ENCODE measurements at places on chromosomes 2 and 18.

DNA sequence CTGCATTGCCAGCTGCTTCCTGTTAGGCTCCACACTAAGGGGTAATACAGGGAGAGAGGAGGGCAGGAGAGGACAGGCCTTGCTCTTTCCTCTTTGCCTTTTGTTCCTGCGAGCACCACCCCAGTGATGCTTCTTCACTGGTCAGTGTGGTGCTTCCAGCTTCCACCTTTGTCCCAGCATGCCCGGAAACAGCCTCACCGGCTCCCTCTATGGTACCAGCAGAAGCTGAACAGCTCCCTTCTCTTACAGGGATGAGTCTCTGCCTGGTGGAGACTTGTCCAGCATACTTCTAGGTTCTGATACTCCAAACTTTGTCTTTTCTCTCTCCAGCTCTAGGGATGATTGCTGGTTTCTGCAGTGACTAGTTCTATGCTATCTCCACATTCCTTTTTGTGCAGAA, 413.3 kb downstream of the TSN start:
- DNase-seq = no peak

DNA sequence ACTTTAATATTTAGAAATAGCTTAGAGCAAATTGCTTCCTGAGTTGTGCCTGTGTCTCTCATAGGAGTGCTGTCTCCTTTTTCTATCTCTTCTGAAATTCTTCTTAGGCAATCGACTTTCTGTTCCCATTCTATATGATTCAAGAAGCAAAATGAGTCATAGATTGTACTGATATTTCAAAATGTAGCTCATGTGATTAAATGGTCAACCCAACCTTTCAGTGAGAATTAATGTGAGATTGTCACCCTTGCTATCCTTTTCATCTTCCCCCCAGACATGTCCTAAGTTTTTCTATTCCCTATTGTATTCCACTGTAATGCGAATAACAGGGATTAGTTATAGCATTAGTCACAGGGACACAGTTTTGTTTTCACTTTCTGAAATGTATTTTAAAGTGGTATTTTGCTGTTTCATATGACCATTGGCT, 413.6 kb downstream of the THSD7B start:
- no peak for DNase-seq

DNA sequence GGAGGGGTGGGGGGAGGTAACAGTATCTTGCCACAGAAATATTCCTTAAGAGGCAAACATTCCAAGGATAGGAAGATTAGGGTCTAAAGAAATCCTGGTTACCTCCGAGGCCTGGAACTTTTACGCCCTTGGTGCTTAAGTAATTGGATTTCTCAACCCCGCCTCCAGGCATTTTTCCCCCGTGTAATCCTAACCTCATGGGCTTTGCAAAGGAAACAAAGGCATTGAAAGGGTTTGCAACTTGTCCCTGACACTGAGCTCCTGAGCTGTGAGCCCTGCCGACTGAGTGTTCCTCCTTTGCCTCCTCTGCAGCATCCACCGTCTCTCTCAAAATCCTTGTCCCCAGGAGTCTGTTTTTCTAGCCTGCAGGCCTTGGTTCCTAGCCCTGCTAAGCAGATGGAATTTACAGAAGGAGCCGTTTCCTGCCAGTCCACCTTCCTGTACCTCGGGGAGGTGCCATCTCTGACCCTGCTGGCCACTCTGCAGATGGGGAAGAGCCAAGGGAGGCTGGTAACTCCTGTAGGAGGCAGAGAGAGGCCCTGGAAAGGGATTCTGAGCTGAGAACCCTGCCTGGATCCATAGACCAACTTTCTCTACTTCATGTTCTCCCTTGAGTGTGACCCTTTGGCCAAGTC, 24.2 kb downstream of the TET3 start:
- DNase-seq = no peak

DNA sequence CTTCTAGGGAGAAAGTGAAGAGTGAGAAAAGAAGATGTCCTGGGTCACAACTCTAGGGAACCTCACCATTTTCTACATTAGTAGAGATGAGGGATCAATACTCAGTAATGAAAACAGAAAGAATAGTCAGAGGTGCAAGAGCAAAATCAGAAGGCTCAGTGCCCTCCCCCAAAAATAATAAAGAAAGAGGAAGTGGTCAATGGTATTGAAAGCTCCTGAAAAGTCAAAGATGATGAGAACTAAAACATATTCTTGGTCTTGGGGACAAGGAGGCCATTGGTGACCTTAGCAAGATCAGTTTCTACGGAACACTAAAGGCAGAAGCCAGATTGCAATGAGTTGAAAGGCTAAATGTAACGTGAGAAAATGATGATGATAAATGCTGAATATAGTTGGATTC, 24.5 kb upstream of the MYO1B start:
- DNase-seq = no peak

DNA sequence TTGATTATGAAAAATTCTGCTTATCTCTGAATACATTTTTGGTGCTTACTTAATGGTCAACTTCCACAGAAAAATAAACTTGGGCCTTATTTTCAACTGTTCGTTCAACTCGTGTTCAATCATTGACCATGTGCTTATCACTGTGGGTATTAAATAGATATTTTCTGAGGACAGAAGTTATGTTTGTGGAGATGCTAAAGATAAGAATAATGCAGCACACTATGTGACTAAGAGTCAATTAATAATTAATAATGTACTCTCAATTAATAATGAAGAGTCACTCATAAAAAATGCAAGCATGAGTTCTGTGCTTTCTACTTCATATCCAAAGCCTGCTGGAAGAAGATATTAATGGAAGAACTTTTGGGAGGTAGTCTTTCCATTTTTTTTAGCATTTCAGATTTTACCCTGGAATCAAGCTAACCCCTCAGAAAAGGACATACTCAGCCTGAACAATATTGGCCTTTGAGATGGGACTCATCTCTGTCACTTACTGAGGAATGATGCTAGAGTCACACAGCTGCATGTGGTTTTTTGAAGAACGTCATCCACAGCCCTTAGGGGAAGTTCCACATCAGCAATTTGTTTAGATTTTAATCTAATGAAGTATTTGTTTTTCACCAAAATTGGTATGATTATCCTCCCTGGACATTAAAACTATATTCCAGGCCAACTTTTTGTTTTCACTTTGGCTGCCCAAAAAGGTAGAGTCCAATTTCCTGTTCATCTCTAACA, 191.9 kb upstream of the CRIM1 start:
- no peak for DNase-seq

DNA sequence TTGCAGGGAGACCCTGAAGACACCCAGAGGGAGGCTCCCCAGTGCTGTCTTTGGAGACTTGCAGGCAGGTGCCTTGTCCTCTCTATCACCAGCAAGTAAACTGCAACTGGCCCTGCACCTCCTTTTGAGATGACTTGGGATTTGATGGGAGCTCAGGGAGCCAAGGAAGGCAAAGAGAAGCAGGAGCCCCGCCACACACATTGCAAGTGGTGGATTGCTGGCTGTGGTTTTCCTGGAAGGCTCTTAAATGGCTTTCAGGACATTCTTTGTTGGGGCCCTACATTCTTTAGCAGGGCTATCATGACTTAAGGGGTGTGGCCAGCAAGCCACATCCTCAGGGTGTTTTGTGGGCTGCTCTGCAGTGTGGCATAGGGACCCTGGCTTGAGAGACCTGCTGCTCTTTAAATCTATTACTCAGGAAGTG, 39.9 kb upstream of the CDC42EP3 start:
- DNase-seq = no peak

GRCh38 chr2:3588084-3588483, 6.8 kb upstream of the COLEC11 start:
- no peak for DNase-seq

DNA sequence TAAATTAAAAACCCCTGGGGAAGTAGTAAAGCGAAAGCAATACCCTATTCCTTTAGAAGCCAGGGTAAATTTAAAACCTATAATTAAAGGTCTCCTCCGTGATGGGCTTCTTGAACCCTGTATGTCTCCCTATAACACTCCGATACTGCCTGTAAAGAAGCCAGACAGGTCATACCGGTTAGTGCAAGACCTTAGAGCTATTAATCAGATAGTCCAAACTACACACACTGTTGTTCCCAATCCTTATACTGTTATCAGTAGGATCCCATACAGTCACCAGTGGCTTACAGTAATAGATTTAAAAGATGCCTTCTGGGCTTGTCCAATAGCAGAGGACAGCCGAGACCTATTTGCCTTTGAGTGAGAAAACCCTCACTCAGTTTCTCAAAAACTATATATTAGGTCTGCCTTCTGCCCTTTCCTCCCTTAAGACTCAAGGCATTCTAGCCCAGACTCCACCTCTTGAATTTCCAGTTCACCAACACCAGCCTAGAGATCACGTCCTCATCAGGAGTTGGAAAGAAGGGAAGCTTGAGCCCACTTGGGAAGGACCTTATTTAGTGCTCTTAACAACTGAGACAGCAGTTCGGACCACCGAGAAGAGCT, 12.4 kb upstream of the SAP130 start:
- no peak for DNase-seq

- no peak for DNase-seq
Measured at GRCh38 chr2:162261032-162261945, 18.0 kb upstream of the FAP start.

- DNase-seq = no peak
Measured at GRCh38 chr2:10721396-10722251, at the start of gene ATP6V1C2. Gene ATP6V1C2, plus strand, starts transcription at chr2:10721630. Its CDS starts 1,220 bp downstream, at chr2:10722850.

- no peak for DNase-seq
Measured at GRCh38 chr2:14132386-14132785, 500.1 kb upstream of the LRATD1 start.

- DNase-seq = no peak
Measured at GRCh38 chr2:221112744-221113143, 459.4 kb downstream of the EPHA4 start.

GRCh38 chr2:156472686-156473085, 36.5 kb downstream of the GPD2 start:
- no peak for DNase-seq

DNA sequence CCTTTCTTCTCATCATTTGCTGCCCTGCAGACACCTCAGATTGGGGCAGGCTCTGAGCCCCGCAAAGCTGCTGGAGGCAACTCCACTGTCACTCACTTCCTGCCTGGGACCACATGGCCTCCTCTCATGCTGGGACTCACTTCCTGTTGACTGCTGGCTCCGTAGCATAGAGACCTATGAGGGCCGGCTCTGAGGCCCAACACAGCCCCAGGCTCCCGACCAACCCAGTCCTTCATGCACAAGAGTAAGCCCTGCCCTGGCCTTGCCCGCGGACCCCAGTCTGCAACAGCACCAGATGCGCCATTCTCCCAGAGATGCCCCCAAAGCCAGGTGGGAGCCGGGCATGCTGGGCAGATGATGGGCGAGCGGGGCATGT, 55.7 kb downstream of the DNMT3A start:
- peak; percentile 44 for DNase-seq

DNA sequence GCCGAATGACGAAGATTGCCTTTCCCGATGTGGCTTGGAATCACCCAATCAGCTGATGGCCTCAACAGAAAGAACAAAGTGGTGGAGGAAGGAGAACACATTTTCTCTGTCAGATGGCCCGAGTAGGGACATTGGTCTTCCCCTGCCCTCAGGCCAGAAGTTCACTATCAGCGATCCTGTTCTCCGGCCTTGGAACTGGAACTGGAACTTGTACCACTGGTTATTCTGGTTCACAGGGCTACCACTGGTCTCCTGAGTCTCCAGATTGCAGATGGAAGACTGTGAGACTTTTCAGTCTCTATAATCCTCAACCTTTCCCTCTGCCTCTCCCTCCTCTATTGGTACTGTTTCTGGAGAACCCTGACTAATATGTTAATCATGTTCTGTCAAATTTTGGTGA, 180.4 kb downstream of the ANKRD30B start:
- DNase-seq = no peak

DNA sequence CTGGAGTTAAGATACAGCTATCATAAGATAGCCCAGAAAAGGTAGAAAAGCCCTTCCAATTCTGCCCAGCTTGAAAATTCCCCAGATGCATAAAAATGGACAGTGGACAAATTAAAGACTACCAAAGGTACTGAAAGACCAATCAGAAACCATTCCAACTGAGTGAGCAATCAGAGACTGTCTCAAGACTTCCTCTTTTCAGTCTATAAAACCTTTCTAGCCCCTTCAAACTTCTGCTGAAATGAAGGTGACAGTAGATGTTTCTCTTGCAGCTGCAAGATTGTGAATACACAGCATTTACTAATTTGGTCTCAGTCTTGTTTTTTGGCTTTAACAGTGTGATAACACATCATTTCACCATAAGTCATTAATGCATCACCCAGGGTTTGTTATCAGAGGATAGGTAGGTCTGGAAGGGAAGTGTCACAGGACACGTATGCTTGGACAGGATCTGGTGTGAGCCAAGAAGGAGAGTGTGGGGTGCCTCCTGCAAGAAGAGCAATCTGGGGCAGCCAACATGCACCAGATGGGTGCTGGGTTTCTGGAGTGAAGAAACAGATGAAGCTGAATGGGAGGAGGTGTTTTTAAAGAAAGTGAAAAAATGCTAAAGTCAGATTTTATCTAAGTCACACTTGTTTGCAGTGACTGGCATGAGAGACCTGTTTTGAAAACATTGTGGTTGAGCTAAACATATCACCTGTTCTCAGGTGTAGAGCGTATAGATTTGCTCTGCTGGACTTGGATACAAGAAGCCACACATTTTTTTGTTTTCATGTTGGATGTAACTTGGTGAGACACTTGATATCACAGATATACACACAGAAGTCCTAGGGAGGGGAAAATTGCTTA, 75.3 kb upstream of the DDX18 start:
- no peak for DNase-seq

DNA sequence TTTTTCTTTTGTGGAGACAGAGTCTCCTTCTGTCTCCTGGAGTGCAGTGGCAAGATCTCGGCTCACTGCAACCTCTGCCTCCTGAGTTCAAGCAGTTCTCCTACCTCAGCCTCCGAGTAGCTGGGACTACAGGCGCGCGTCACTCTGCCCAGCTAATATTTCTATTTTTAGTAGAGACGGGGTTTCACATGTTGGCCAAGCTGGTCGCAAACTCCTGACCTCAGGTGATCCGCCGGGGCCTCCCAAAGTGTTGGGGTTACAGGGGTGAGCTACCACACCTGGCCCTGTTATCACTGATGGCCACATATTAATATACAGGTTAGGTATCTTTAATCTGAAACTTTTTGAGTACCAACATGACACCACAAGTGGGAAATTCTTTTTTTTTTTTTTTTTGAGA, 3.4 kb downstream of the MRPL35 start:
- DNase-seq = no peak

Measured in stimulated activated CD4-positive, alpha-beta T cell treated with anti-CD3 and anti-CD28 coated beads, Interleukin-12 subunit alpha, Interleukin-12 subunit beta, amount 100 ng/mL, for 4 hours (primary cell).